ENCODE measurements at places on chromosomes 3 and 15. TPM values are rescaled to one million over a fixed set of nuclear protein-coding genes. Genes with fewer than 3 reads are reported as not detected.

Gene RASGRP1
- 0.12 TPM for total RNA-seq

Gene CASR
- total RNA-seq: not detected

Gene CNTN3
- 3.4 TPM for total RNA-seq

Gene DISP2
- total RNA-seq: 0.25 TPM

Gene ANKUB1
- total RNA-seq: not detected

Gene SPRED1
- total RNA-seq: 64.2 TPM

Gene ZMAT3
- 29.7 TPM for total RNA-seq

Gene CP
- total RNA-seq: 63.3 TPM

All from aortic smooth muscle cell (primary cell).